ENCODE measurements at places on chromosomes 4 and X.

DNA sequence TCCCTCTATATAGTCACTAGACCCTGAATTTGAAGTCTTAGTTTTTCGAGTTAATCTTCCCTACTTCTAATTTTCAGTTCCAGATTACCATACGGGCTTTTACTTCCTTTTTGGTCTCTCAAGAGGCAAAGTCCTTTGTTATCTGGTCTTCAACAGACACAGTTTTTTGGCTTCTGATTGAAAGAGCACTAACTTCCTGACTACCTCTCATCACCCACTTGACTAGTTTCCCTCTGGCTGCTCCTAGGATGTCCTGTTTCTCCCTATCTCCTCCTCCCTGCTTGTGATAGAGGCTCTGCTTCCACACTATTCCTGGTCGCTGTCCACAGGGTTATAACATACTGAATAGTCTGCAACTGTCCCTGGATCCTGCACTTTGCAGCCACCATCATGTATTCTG lies 16.7 kb upstream of the WDR44 start:
- DNase-seq: peak; percentile 74

DNA sequence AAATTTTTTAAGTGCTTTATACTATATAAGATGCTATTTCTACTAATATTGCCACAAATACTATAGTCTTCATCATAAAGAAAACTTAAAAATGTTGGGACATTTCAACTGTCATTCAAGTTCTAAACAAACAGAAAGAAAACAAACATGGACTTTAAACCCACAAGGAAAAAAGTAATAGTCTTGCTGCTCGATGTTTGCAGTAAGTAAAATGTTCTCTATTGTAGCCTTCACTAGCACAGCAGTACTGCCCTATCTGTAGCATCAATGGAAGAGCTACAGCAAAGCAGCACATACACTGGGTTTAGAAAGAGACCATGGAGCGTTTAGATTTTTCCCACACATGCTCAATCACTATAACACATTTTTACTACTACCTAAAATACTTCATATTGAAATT lies 146.8 kb downstream of the KLHL13 start:
- no peak for DNase-seq

DNA sequence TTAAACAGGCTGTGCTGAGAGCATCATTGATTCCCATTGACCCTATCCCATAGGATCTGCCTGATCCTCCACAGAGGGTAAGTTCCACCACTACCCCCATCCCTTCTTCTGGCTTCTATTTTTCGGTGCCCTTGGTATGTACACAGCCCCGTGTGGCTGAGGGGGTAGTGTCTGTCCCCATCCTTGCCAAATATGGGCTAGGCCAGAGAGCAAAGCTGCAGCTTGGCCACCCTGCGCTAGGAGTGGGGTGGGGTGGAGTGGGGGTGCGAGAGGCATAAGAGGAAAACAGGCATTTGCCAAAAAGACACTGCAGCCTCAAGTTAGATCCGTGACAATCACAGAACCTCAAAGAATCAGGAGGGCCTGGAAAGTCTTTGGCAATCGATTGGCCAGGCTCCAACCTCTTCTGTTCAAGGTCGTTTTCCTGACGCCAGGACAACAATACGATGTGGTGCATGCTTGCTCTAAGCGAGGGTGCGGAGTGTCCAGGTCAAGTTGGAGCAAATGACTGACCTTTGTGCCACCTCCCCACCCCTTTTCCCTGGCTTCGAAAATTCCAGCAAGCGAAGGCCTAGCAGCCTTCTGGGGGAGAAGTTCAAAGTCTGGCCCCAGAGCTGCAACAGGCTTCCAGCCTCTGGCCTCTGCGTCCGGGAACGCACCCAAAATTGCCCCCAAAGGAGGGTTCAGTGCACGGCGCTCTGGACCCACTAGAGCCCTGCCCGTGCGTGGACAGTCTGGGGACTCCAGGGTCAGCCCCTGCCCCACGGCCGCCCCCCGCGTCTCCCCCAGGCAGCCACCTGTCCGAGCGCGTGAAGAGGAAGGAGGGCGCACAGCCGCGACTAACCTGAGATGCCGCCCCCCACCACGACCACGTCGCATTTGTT lies 598 bp downstream of the MAOB start:
- no peak for DNase-seq

- peak; percentile 14 for DNase-seq
Measured at GRCh38 chr4:151801547-151802516, 41.0 kb upstream of the GATB start.

- DNase-seq: no peak
Measured at GRCh38 chrX:118117741-118118140, 1.1 kb upstream of the KLHL13 start.

- DNase-seq: no peak
Measured at GRCh38 chrX:47179221-47179927, 14.3 kb upstream of the UBA1 start.

GRCh38 chr4:133598779-133599178 lies 449.7 kb downstream of the PCDH10 start:
- no peak for DNase-seq

GRCh38 chr4:127881563-127881864 lies 821 bp downstream of the PLK4 start:
- no peak for DNase-seq

DNA sequence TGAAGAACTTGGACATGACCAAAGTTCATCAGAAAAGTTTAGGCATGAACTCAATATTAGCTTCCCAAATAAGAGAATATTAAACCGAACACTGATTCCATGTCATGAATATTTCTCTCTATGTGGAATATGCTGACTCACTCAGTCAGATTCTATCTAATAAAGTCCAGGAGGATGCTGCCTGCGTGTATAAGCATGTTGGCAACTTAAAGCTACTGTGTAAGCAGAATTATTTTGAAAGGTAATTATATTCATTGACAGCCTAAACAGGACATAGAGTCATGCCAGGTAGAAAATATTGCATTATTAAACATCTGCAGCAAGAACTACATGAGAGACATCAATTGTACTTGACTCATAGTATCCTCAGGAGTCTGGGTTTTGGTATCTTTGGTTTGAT lies 367.9 kb upstream of the SPOCK3 start:
- DNase-seq: no peak

- DNase-seq: no peak
Measured at GRCh38 chr4:173152104-173152503, 16.5 kb upstream of the GALNT7 start.

- DNase-seq: no peak
Measured at GRCh38 chr4:153502584-153502983, 36.4 kb downstream of the TMEM131L start.

- no peak for DNase-seq
Measured at GRCh38 chrX:14489437-14489836, 39.9 kb upstream of the GLRA2 start.

DNA sequence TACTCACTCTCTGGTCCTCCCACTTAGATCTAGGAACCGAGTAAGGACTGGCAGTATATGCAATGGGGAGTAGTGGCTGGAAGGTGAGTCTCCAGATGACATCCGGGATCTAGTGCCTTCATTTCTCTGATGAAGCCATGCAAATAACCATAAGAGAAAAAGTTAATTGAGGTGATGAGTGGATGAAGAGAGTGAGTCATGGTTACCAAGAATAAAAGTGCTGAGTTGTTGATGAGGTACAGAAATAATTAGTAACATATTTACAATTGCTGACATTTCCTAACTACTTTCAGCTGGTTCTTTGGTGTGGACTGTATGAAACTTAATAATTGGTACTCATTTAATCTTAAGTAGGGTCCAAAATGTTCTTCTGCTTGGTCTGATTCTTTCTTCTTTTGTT lies 146.7 kb upstream of the PITX2 start:
- no peak for DNase-seq

- no peak for DNase-seq
Measured at GRCh38 chr4:94389595-94390267, 47.1 kb upstream of the HPGDS start.

DNA sequence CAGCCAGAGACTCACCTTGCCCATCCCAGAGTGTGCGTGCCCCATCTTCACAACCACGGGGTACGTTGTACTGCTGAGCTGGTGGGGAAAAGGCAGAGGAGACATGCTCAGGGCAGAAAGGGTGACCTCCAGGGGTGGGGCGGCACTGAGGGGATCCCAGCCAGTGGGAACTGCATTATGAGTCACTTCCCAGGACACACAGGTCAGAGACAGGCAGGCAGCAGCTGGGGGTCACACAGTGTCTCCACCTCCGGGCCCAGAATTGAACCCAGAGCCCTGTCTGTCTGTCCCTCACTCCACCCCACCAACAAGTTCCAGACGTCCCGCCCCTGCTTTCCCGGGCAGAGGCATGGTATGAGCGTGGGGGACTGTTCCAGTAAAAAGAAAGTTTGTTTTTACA lies 4.8 kb upstream of the TIMP1 start:
- no peak for DNase-seq

GRCh38 chrX:130173190-130173895 lies 1.6 kb downstream of the RAB33A start:
- peak; percentile 28 for DNase-seq

DNA sequence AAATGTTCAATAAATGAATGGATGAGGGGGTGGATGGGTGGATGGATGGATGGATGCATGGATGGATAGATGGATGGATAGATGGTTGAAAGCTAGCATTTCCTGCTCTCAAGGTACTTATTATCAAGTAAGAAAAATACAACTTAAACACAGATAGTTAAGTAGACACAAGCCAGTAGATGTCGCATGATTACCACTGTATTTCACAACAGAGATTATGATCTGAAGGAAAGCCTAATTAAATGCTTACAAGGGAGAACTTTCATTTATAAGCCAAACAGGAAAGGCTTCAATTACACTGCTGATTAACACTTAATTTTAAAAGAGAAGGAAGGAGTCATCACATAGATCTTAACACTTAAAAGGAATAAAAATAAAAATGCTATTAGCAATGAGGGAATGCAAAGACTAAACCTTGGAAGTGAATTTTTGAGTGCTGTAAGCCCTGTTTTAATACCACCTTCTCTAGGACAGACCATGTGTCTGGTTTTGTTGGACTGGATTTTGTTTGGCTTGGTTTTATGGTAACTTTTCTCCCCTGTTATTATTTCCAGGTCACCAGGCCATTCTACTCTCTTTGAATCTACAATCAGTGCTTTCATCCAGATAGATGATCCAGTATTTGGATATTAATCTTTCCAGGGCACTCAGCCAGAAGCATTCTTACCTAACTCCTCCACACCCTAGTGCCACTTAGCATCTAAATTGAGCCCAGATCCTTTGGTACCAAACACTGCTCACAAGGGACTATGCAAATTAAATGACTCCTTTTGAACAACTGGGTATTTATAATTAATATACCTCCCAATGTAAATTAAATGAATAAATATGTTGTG lies 75.5 kb upstream of the SLC39A8 start:
- no peak for DNase-seq

GRCh38 chr4:88522702-88523324 lies 763 bp downstream of the PYURF start:
- DNase-seq: peak; percentile 43

- no peak for DNase-seq
Measured at GRCh38 chr4:55032788-55033187, 92.6 kb downstream of the KDR start.

DNA sequence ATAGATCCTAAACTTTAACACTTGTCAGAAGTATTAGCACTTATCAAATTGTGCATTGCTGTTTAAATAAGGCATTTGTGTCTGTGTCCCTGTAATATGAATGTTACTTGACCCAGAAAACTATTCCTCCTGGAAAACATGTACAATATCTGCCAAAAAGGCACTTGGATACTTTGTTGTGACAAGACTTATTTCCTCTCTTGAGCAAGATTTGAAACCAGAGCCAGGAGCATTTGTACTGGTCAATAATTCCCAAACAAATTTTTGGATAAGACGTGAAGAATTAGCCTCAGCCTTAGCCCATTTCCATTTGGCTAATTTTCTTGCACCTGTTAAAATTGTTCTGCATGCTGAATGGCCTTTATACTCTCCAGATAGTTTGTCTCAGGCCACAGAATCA lies 176.3 kb upstream of the GK2 start:
- no peak for DNase-seq

GRCh38 chr4:123599920-123600810 lies 203.6 kb downstream of the SPRY1 start:
- DNase-seq: peak; percentile 95

DNA sequence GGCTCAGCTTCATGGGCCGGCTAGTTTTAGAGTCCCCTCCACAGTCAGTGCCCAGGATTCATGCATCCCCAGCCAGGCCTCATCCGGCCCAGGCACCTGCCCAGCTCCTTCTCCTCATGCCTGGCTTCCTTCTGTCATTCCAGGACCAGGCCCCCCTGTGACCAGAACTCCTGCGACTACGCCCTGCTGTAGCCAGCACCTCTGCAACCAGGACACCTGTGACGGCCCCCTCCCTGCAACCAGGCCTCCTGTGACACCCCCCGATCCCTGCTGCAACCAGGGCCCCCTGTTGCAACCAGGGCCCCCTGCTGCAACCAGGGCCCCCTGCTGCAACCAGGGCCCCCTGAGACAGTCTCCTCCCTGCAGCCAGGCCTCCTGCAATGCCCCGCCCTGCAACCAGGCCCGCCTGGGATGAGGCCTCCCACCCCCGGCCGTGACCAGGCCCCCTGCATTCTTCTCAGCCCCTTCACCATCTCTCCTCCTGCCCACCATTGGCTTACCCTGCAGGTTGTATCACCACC lies 46.8 kb downstream of the HTRA3 start:
- DNase-seq: no peak

- DNase-seq: no peak
Measured at GRCh38 chrX:123084797-123085196, 99.3 kb upstream of the GRIA3 start.

- DNase-seq: no peak
Measured at GRCh38 chrX:49075347-49075746, 1.5 kb upstream of the PRAF2 start.

GRCh38 chr4:165965503-165965902 lies 92.5 kb downstream of the TLL1 start:
- DNase-seq: no peak

Measured in hematopoietic multipotent progenitor cell (in vitro differentiated cells).